ENCODE measurements at places on chromosomes 5 and 9.

DNA sequence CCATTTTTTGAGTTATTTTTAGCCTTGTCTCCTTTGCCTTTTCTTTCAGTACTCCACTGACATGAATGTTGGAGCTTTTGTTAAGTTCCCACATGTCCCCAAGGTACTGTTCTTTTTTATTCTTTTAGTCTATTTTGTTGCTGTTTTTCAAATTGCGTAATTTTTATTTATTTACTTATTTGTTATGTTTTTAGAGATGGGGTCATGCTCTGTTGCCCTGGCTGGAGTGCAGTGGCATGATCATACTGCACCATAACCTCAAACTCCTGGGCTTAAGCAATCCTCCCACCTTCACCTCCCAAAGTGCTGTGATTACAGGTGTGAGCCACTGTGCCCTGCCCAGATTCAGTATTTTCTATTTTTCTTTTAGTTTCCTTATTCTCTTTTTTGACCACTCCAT lies 5.4 kb upstream of the PCDHA1 start:
- DNase-seq: no peak

GRCh38 chr9:84154320-84154719 lies 173.7 kb downstream of the RMI1 start:
- no peak for DNase-seq

DNA sequence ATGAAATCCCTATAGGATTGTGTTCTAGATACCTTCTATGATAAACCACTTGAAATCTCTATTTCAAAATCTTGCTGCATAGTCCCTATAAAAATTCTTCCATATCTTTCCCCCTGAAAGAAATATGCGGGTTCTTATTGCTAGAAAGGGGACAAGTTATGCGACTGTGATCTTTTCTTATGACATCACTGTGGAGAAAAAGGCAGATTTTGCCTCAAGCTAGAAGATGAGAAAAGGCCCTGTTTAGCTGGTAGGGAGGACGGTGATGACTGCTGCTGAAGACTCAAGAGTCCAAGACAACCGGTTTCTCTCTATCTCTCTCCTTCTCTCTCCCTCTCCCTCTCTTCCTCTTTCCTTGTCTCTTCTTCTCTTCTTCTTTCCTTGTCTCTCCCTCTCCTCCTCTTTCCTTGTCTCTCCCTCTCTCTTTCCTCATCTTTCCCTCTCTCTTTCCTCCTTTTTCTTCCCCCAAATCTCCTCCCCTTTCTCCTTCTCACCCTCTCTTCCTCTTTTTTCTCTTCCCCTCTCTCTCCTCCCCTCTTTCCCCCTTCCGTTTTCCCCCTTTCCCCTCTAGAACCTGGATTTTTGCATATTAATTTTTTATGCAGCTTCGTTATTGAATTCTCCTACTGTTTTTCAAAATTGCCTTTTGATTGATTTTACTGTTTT lies 5.3 kb downstream of the OR2S2 start:
- no peak for DNase-seq

DNA sequence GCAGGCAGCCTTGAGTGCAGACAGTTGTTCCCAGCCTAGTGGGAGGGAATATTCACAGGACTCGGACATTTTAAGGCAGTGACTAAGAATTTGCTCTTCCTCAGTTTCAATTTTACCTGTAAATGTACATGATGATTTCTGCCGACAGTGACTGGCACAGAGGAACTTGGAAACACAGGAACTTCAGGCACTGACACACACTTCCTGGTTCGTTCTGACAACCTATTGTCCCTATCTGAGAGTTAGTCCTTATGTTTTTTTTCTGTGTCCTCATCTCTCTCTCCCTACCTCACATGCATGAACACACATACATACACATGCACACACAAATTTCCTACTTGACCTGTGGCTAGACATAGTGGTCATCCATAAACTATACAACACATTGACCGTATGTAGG lies 89.4 kb upstream of the CD180 start:
- DNase-seq: no peak

DNA sequence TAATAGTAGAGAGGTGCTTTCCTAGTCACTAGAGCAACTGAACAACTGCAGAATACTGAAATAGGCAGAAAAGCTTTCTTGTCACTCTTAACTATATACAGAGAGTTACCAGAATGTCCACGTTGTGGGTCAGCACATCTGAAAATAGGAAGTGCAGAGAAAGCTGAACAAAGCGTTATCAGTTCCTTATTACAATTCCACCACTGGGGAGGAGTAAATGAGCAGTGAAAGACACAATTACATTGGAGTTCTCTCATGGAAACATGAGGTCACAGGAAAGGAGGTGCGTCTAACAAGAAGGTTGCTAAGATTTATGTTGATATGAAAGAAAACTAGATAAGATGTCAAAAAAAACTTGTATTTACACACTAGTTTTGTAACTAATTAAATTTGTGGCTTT lies 461.9 kb upstream of the COX7C start:
- no peak for DNase-seq

GRCh38 chr9:112550531-112550930 lies 63.9 kb downstream of the KIAA1958 start:
- no peak for DNase-seq

GRCh38 chr9:95023217-95024003 lies 294.1 kb downstream of the FANCC start:
- DNase-seq: no peak

DNA sequence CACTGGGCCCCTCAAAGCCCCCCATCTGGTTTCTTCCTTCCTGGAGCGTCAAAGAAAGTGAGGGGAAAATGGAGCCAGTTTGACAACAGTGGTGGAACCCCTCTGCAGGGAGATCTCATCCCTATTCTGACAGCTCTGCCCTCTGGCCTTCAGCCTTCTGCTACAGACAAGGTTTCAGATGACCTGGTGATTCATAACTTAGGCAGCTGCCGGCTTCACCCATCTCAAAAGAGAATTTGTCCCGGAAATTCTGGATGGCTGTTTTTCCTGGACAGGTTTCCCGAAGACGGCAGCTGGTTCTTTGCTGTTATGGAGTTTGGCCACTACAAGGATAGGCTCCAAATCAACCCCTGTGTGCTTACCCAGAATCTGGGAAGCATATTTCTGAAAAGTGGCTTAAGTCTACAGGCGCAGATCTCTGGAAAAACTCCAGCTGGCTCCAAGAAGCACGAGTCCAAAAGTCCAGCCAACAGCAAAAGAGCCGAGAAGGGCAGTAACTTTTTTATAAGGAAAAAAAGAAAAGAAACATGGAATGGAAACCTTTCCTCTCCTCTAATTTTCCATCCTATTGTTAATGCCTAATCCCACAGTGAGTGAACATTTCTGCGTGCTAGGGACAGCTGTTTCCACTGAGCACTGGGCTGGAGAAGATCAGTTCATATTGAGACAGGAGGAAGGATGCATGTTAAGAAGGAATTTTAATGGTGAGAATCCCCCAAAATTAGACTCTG lies 54.5 kb downstream of the ZNF366 start:
- no peak for DNase-seq

- no peak for DNase-seq
These were observed 1111.8 kb downstream of the TAF11L14 start for GRCh38 chr5:18745988-18746615.

GRCh38 chr9:71975833-71976232 lies 64.4 kb downstream of the C9orf85 start:
- DNase-seq: no peak

DNA sequence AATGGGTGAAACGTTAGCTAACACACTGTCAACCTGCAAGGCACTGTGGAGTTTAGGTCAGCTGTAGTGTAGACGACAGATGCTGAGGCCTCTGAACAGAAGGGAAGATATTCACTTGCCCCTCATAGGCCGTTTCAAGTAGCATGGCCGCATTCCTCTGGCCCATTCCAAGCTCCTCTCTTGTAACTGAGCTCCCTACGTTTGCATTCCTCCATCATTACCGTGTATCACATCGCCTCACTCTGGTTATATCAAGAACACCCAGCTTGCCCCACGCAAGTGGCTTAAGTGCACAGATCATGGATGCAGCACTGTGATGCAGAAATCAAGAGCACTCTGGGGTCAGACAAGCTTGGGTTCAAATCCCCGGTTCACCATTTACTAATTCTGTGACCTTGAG lies 43.3 kb downstream of the PRELID2 start:
- DNase-seq: no peak

GRCh38 chr9:128109050-128109709 lies 18.3 kb downstream of the PTGES2 start:
- no peak for DNase-seq

Data from glutamatergic neuron (in vitro differentiated cells).